Activated T-cell treated with anti-CD3 and anti-CD28 coated beads, Interleukin-2, amount 50 U/mL, for 4 hours (primary cell): ENCODE measurements at places on chromosomes 12 and 14. TPM values are rescaled to one million over a fixed set of nuclear protein-coding genes. Genes with fewer than 3 reads are reported as not detected.

The CCDC198 gene
- not detected for total RNA-seq

The RFX4 gene
- total RNA-seq: not detected

The GSG1 gene
- total RNA-seq: not detected

The CLEC14A gene
- 0.10 TPM for total RNA-seq

The MNAT1 gene
- 43.4 TPM for total RNA-seq

DNA sequence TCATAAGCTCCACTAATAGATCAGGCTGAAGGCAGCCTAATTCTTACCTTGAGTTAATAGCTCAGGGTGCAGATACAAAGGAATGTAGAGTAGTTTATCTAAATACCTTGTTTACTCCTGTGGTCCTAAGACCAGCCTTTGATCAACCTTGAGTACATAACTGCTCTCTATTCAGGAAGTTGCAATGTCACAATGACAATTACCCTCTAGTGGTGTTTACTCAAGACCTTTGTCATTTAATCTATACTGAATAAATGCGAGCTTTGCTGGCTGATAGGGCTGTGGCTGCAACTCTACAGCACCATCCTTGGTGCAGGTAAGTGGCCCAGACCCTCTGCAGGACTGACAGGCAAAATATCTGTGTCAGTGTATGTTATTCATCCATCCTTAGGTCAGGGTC lies 282.7 kb downstream of the ATXN7L3B start:
- no peak for DNase-seq

DNA sequence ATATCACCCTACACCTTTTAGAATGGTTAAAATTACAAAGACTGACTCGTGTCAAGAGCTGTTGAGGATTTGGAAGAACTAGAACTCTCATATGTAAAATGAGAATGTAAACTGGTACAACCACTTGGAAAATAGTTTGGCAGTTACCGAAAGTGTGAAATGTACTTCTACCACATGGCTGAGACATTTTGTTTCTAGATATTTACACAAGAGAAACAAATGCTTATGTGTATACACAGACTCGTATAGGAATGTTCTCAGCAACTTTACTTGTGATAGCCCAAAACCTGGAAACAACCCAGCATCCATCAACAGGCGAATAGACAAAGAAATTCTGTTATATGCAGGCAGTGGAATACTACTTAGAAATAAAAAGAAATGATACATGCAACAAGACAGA lies 103.0 kb downstream of the BRMS1L start:
- no peak for DNase-seq

GRCh38 chr14:94334872-94335271 lies 11.7 kb upstream of the SERPINA6 start:
- no peak for DNase-seq

GRCh38 chr12:113876160-113876559 lies 90.0 kb downstream of the RBM19 start:
- no peak for DNase-seq

DNA sequence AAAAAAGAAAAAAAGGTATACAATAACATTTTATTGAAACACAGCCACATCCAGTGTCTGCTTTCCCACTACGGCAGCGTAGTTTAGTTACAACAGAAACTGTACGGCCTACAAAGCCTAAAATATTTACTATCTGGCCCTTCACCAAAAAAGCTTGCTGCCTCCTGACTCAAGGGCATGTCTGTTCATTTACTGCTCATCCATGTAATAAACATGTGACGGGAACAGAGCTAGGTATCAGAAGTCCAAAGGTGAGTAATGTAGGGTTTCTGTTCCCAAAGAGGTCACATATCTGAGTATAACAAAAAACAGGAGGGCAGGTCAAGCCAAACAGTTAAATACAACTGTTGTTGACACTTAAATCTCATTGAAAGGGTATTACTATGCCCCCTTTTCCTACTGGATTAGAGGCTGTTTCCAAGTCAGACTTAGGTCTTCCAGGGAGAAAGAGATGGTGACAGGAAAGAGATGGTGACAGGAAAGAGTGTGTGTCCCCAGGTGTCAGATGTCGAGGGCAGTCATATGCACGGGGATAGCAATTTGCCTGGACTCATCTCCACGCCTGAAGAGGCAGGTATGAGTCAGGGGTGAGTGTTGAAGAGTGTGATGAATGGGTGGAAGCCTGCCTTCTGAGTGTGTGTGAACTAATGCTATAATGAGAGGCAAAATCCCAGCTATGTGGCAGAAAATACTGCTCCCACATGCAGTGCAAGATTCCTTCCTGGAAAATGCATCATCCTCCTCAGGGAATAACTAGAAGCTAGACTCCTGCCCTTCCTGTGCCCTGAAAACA lies 77.7 kb downstream of the MAP3K9 start:
- no peak for DNase-seq

GRCh38 chr12:124125203-124125871 lies 152.3 kb downstream of the ZNF664 start:
- DNase-seq: no peak

DNA sequence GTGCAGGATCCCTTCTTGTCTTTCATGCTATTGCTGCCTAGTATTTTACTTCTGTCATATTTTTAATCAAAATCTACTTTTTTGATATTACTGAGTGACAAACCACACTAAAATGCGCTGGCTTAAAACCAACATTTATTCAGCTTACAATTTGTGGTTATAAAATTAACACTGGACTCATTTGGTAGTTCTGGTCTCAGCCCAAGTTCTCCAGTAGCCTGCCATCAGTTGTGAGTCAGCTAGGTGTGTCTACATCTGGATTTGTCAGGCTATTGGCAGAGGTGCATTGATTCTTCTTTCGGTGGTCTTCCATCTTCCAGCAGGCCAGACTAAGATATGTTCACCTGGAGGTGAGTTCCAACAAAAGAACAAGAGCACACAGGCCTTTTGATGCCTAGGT lies 765.1 kb upstream of the FBXO33 start:
- no peak for DNase-seq

DNA sequence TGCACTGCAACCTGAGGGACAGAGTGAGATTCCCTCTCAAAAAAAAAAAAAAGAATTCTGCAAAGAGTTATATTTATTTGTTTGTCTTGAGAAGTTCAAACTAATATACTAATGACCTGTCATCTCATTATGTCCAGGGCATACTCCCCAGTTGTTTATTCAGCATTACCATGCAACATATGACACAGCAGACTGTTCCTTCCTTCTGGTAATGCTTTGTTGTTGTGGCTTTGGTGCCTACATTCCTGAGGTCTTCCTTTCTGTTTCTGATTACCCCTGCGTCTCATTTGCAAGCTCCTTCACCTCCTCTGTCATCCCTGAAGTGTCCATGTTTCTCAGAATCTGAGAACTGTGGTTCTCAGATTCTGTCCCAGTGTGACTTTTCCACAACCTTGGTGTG lies 55.3 kb downstream of the DERA start:
- DNase-seq: no peak

GRCh38 chr12:128810182-128811127 lies 13.3 kb downstream of the SLC15A4 start:
- no peak for DNase-seq

GRCh38 chr12:67410667-67411067 lies 141.5 kb downstream of the CAND1 start:
- no peak for DNase-seq
